ENCODE measurements at places on chromosomes 2 and 18. TPM values are rescaled to one million over a fixed set of nuclear protein-coding genes. Genes with fewer than 3 reads are reported as not detected.

DNA sequence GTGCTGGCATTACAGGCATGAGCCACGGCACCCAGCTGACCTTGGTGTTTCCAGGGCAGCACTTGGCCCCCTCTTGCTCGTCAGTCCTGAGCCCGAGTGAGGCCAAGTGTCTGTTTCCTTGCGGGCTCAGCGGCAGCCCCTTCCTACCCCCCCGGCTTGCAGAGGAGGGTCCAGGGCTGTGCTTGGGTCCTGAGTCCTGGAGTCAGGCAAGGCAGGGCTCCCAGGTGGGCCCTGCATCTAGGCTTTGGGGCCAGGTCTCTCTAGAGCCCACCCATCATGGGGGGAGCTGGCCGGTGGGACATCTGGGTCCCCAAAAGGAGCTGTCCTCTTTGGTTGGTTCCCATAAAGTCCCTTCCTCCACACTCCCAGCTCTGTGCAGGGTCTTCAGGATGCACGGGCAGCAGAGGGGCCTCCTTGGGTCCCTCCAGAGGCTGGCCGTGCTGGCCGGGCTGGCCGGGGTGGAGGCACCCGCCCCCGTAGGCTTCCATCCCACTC is 63.7 kb upstream of the HPCAL1 start:
- peak; percentile 51 for DNase-seq

DNA sequence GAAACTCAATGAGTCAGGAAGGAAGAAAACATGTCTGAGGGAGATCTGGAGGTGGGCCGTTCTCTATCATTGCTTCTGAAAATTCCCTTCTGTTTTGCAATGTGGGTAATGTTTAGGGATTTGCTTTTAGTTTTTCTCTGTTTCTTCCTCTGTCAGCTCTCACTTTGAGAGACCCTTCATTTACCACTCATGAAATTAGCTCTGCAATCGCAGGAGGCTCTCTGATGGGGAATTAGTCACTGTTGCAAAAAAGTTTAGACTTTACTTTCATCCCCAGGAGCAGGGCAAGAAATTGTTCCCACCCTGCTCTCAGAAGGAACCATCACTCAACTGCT is 80.0 kb upstream of the MAP4K3 start:
- no peak for DNase-seq

DNA sequence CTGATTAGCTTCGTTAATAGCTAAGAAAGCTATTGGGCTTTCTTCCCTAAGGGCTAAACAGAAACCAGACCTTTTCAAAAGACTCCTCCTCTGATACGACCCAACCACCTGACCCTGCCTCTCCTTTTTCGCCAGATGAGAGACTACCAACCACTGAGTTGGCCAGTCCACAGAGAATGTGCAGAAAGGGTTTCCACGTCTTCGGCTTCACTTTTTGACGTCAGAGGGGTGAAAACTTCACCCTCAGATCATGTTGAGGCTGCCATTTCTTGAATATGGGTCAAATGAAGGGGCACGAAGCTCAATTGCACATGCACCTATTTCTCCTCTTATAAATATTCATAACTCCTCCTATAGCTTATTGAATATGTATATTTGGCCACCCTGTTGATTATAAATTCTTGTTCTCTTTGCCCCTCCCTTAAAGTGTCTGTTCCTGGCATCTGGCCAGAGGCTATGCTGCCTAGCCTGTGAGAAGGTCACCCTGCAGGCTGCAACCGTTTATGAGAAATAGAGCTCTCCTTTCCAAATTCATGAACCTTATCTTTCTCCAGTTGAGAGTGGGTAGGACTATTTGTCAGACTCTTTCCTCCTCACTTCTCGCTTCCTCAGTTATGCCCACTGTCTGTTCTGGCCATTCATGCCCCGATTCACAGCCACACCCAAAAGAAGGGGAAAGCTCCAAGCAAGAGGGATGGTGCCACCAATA is 301.6 kb downstream of the STK39 start:
- DNase-seq = no peak

The MROH2A gene
- total RNA-seq = 0.43 TPM

DNA sequence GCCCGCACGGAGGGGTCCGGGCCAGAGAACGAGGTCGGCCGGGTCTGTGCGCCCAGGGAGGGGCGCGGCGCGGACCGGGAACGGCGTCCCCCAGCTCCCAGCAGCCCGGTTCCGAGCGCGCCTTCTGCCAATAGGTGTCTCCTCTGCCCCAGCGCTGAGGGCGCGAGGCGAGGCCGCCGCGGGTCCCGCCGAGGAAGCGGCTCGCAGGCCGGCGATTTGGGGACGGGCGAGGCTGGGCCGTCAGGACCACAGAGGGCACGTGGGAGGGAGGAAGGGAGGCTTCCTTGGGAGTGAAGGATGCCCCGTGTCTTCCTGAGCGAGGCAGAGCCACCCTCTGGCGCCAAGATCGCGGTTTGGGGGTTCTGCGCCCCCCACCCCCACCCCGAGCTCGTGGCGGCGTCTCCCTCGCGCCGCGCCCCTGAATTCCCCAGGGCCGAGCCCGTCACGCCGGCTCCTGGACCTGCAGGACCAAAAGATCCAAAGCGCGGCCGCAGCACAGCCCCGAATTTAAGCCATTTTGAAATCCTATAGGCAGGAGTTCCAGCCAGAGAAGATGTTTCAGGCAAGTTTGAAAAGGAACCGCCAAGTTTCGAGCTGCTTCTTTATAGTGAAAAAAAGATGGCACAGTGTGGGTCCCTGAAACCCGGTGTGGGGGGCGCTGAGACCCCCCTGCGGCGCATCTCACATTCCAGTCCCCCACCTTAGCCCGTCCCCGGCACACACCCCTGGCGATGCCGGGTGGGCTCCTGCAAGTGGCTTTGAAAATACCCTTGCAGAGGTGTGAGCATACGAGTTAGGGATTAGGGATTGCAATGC is 909 bp downstream of the NFATC1 start:
- DNase-seq = peak; percentile 92

DNA sequence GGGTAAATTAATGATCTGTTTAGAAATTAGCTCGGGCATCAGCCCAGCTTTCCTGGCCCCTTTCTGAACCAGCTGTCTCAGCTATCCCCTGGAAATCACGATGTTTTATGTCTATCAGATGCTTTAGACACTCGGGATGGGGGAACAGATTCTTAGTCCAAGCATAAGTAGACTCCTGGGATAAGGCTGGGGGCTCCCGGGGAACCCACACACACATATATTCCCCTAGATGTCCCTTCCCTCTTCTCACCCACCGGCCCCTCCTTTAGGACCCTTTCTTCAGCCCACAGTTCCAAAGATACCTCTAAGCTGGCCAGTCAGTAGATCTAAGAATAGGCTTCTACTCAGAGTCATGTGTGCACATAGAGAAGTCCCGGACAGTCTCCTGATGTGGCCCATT is 151.5 kb upstream of the COPS8 start:
- DNase-seq = no peak

- no peak for DNase-seq
Measured at GRCh38 chr2:144434425-144435222, 85.3 kb downstream of the ZEB2 start.

The POMC gene
- total RNA-seq = 2.4 TPM

GRCh38 chr2:232387451-232388171 is 9.1 kb downstream of the ALPP start:
- no peak for DNase-seq

DNA sequence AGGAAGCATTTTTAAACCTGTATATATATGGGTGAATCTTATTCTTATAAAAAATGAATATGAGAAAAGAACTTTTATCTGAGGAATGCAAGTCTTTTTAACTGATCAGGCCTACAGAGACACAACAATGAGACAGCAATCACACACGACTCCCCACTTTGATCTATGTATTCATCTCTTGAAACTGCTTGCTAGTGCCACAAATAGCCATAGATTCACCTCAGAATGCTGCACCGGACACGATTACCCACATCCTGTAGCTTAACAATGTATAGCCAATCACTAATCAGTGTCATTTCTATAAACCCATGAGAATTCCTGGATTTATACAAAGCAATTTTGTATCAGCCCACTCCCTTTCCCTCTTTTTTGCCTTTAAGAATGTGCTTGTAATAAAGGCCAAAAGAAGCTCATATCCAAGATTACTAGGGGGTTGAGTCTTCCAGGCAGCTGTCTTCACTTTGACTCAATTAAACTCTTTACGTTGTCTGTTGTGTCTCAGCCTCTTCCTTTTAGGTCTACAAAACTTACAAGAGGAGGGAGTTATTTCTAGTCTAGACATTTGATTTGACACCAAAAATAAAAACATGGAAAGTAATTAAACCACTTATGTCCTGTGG is 94.9 kb downstream of the MBD2 start:
- DNase-seq = no peak
